ENCODE measurements at places on chromosomes 1 and 21.

- DNase-seq, result peak; percentile 31
These were observed 7.1 kb upstream of the NES start for GRCh38 chr1:156684227-156684782.

- DNase-seq, result peak; percentile 58
These were observed 50.4 kb upstream of the RIPK4 start for GRCh38 chr21:41817228-41817627.

DNA sequence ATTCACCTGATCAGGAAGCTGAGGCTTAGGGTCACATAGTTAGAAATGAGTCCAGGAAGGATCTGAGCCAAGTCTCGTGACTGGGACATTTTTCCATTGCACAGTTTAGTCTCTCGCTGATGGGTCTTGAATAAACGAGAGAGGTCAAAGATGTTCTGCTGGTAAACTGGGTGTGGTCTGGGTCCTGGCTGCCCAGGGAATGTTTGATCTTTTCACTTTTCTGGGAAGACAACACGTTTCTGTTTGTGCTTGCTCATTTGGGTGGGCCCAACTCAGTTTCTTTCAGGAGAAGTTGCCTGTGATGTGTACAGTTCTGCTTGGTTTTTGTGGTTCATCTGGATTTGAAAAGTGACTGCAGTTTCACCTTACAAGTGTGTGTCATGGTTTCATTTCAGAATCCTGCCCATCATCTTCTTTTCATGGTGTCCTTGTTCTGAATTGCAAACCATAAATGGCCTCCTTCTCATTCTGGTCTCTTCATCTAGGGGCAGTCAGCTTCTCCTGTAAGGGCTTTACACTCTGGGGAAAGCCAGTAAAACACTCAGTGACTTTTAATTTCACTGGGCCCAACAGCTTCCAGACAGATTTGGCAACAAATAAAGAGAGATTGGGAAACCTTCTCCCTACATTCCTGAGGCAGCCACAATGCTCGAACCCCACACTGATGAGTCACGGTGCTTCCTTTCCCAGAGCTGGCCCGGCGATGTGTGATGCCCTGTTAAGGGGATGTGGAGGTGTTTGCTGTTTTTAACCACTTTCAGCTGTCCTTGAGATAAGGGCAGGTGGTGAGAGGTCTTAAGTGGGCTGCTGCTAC is 7.2 kb upstream of the TACSTD2 start:
- peak; percentile 56 for DNase-seq

DNA sequence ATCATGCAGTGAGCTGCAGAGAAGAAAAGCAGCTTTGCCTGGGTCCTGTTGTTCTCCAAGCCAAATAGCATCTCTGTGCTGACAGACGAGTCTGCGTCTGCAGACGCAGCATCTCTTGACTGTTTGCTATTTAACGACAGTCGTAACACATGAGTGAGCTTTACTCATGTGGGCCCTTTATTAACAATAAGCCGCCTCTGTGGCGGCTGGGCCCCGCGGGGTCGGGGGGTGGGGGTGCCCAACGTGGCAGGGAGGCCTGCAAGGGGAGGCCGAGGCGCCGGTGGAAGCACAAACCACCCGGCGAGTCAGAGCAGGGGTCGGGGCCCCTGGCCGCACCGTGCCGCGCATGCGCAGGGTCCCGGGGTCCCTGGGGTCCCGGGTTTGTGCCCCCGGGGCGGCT is 435.1 kb downstream of the KIF26B start:
- DNase-seq, result no peak

DNA sequence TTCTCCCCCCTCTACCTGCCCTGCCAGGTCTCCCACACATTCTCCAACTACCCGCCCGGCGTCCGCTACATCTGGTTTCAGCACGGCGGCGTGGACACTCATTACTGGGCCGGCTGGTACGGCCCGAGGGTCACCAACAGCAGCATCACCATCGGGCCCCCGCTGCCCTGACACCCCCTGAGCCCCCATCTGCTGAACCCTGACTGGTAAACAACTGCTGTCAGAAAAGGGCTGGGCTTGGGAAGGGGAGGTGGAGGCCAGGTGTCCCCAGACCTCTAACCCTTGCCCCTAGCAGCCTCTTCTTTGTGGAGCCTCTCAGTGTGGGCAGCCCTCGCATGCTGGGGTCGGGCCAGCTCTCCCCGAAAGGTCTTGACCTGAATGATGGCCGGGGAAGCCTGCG is 2.9 kb upstream of the FBXO6 start:
- DNase-seq, result no peak

DNA sequence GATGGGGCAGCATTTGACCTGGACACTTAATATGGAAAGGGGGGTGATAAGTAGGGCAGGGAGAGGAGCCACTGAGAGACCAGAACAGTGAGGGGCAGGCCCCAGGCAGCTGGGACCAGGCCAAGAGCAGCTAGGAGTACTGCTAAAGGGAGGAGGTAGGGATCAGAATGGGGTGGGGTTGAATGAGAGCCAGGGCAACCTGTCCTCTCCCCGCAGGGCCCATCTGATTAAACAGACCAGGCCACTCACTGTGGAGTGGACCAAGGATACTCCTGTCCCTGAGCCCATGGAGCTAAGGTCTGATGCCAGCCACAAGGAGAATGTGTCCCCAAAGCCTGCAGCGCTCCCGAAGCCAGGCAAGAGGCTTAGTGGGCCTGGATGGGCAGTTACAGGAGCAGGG is 2.1 kb downstream of the C1orf167 start:
- DNase-seq, result no peak

DNA sequence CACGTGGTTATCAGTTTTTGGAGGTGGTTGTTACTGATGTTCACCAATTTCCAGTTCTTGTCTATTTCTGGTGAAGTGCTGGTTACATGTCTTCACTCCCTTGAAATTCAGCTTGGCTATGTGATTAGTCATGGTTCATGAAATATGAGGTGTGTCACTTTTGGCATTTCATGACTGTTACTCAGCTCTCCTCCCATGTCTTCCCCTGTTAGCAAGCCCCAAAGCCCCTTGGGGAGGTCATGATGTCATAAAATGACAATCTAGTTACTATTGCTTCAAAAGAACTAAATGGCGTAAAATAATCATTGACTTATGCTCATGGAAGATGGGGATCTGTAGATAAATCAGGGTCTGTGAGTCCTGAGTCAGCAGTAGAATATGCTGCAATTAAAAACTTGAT is 425.1 kb downstream of the SETD4 start:
- DNase-seq, result peak; percentile 33

- DNase-seq, result no peak
These were observed 623.3 kb upstream of the TMPRSS15 start for GRCh38 chr21:19026911-19027310.

DNA sequence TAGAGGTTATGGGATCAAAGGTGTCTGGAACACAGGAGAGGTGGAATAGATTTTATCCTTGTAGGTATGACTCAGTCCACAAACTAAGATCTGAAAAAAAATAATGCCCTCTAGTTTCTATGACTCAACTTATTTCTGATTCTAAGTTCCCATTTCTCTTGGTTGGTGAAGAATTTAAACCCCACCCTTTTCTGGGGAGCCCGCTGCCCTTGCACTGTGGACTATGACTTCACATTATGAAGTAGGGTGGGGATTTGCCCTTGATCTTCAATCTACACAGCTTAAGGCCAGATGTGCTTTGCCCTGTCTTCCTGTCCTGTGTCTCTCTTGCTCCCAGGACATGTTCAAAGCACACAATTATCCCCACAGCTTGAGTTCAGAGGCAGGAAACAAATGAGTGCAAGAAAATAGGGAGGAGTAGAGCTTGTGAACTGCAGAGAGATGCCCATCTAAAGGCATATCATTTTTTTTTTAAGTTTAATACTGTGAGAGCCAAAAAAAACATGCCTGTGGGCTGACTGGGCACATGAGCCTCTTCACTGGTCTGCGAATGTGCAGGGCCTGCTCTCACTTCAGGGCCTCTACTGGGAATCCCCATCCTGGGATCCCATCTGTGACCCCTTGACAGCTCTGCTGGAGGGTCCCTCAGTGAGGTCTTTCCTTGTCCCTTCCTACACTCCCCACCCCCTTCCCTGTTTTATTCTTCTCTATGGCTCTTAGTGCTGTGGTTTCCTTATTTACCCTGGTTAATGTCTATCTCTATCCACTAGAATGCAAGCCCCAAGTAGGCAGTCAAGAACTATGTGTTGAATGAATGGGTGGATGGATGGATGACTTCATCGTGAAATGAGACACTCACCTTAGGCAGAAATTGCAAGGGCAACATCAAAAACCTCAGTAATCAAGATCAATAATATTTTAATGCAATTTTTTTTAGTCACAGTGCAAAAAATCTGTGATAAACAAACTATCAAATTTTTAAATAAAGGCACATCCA is 61.5 kb downstream of the CD58 start:
- peak; percentile 90 for DNase-seq

DNA sequence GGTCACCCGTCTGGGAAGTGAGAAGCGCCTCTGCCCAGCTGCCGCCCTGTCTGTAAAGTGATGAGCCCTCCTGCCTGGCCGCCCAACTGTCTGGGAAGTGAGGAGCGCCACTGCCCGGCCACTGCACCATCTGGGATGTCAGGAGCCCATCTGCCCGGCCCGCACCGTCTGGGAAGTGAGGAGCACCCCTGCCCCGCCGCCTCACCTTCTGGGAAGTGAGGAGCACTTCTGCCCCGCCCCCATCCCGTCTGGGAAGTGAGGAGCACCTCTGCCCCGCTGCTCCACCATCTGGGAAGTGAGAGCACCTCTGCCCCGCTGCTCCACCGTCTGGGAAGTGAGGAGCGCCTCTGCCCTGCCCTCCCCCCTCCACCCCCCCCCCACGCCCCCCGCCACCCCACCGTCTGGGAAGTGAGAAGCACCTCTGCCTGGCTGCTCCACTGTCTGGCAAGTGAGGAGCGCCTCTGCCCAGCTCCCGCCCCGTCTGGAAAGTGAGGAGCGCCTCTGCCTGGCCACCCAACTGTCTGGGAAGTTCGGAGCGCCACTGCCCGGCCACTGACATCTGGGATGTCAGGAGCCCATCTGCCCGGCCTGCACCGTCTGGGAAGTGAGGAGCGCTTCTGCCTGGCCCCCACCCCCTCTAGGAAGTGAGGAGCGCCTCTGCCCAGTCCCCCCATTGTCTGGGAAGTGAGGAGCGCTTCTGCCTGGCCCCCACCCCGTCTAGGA is 4.5 kb upstream of the ZZZ3 start:
- DNase-seq, result no peak

GRCh38 chr21:31182231-31183140 is 144.2 kb upstream of the KRTAP19-8 start:
- DNase-seq, result no peak

All from suppressor macrophage treated with lipopolysaccharide for 4 hours (primary cell).